ENCODE measurements at places on chromosomes 2 and 18. TPM values are rescaled to one million over a fixed set of nuclear protein-coding genes. Genes with fewer than 3 reads are reported as not detected.

DNA sequence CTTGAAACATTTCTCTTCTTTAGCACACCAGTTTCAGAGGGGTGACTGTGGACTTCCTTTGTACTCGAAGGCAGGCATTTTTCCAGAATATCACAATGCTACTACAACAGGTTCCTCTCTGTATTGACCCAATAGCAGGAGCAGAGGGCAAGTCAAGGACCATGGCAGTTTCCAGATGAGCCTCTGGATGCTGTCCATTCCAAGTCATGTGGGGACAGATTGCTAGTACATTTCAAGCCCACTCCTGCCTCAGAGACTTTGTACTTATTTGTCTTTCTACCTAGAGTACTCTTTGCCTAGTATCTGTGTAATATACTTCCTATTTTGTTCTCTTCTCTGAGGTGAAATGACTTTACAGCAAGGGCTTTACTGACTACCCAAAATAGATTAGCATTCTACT lies 373.9 kb downstream of the PIK3C3 start:
- DNase-seq: no peak

SESTD1 gene
- total RNA-seq: 14.2 TPM

DNA sequence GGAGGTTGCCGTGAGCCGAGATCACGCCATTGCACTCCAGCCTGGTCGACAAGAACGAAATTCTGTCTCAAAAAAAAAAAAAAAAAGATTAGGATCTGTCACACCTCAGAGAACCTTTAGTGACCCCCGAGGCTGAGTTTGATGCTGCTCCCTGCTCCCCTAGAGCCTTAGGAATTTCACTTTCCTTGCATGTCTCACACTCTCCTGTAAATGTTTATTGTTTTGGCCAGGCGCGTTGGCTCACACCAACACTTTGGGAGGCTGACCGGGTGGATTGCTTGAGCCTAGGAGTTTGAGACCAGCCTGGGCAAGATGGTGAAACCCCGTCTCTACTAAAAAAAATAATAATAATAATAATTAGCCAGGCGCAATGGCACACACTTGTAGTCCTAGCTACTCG lies 31.5 kb downstream of the SRSF7 start:
- no peak for DNase-seq

- no peak for DNase-seq
Observed at GRCh38 chr2:100938031-100939026, 63.8 kb upstream of the RPL31 start.

GRCh38 chr2:136495636-136496035 lies 269.7 kb upstream of the THSD7B start:
- DNase-seq: no peak

DNA sequence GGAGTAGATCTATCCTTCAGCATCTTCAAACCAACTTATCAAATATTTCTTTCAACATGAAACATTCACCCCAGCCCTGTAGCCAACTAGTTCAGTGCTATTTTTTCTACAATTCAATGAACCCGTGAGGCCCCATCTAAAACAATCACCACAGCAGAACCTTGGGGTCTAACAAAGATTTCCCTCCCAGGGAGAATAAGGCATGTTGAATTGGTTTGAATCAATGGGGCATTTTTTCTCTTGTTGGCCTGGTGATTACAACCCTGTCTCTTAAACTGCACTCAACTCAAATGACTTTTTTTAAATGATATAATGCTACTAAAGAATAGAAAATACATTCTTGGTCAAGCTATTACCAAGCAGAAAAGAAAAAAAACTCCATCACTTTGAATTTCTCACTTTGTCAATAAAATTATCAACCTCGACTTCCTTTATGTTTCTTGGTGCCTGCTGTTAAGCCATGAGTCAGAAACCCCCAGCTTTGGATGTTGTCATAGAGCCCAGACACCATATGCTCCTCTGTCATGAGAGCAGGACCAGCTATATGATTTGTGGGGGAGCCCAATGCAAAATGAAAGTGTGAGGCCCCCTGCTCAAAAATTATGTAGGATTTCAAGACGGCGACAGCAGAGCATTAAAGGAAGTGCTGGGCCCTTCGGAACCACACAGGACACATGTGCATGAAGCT lies 282.4 kb downstream of the MEIS1 start:
- no peak for DNase-seq

GRCh38 chr2:64501946-64502345 lies 22.2 kb upstream of the AFTPH start:
- no peak for DNase-seq

- no peak for DNase-seq
Observed at GRCh38 chr18:35611518-35611917, 30.0 kb downstream of the GALNT1 start.

ARL6IP6 gene
- total RNA-seq: 20.0 TPM

DNA sequence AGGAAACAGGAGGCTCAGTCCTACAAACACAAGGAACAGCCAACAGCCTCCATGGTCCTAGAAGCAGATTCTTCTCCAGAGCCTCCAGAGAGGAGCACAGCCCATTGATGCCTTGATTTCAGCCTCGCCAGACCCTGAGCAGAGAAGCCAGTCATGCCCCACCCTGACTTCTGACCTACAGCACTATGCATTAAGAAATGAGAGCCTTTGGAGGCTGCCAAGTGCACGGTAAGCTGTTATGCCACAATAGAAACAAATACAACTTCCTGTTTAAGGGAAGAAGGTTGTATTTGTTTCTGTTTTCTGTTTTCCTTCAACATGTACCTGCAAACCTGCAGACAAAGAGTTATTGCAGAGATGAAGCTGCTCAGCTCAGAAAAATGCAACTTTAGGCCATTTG lies 181.3 kb upstream of the AGAP1 start:
- no peak for DNase-seq

- no peak for DNase-seq
Observed at GRCh38 chr2:37526323-37526722, 145.1 kb downstream of the CDC42EP3 start.

CYP26B1 gene
- total RNA-seq: 0.43 TPM

DNA sequence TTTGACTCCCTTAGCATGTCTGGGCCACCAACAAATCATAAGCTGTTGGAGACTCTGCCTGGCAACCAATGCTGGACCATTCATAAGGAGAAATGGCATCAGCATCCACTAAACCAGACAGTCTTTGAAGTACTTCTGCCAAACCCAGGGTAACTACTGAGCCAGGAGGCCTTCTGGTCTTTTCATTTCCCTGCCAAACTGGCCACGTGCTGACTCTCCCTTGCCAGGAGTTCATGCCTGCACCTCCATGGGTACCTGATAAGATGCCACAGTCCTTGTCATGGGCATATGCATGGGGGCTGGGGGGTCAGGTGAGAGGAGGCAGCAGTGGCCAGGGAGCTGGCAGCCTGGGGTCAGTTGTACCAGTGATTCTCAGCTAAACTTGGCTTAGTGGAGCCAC lies 34.2 kb upstream of the DAPL1 start:
- DNase-seq: no peak

MLPH gene
- 40.6 TPM for total RNA-seq

- DNase-seq: no peak
Observed at GRCh38 chr2:176328149-176328548, 58.9 kb downstream of the MTX2 start.

DNA sequence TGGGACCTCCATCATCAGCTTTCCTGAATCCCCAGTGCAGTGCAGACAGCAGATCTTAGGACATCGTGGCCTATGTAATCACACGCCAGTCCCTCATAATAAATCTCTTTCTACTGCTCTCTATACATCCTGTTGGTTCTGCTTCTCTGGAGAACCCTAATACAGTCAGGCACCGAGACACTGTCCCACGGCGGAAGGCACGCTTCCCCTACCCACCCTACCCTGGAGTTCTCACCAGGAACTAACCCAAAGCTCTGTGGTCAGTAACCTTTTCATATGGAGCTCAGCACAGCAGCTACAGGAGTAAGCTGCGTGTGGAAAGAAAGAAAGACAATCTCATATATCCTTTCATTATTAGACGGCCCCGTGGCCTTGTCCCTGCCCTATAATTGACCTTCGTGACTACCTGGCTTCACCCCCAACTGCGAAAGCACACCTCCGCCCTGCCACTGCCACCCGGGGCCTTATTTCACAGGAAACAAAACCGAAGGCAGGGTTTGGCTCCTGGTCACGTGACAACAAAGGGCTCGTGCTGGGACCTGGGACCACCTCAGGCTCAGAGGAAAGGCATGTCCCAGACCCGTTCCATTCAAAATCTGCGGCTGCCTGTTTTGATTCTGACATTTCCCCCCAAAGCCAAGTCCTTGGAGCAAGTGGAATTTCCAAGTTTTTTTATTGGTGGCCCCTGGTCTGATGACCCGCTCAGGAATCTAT lies 99.7 kb upstream of the ODC1 start:
- DNase-seq: no peak

GRCh38 chr2:120275617-120276400 lies 23.2 kb downstream of the RALB start:
- DNase-seq: no peak

DNA sequence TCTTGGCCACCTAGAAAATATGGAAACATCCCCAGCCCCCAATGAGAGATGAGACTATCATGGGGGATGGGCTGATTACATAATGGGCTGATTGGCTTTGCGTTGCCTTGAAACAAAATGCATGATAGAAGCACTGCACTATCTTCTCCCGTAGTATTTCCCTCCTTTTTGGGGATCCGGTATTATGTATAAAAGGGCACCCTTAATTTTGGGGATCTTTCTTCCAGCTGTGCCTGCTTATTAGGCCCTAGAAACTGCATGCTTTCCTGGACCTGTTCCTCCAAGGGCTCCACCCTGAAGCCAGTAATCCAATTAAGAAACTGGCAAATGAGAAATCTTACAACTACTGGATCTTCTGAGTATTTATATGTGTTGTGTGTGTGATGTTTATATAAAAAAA lies 34.9 kb upstream of the SH3RF3 start:
- no peak for DNase-seq

- DNase-seq: no peak
Observed at GRCh38 chr2:232645061-232645460, 11.7 kb downstream of the EFHD1 start.

GRCh38 chr2:222946700-222947287 lies 86.0 kb downstream of the ACSL3 start:
- peak; percentile 11 for DNase-seq

DNA sequence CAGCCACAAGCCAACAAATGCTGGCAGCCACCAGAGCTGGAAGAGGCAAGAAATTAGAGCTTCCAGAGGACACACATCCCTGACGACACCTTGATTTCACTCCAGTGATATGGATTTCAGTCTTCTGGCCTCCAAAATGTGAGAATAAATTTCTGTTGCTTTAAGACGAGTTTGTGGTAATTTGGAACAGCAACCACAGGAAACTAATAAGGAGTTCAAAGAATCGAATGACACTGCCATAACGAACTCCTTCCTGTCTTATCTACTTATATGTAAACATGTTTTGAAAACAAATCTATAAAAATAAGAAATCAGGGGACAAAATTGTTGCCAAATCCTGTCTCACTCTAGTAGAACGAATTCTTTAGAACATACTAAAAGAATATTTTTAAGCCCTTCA lies 75.8 kb downstream of the GRB14 start:
- DNase-seq: no peak

- DNase-seq: no peak
Observed at GRCh38 chr18:32754508-32755263, 18.1 kb downstream of the KLHL14 start.

HOXD8 gene
- total RNA-seq: 15.5 TPM

FAM161A gene
- total RNA-seq: 2.2 TPM

GRCh38 chr2:146986161-146986560 lies 858.7 kb upstream of the ACVR2A start:
- peak; percentile 38 for DNase-seq

- no peak for DNase-seq
Observed at GRCh38 chr2:23388294-23388693, 3.3 kb downstream of the KLHL29 start.

All from fibroblast of villous mesenchyme (primary cell).